ENCODE measurements at places on chromosomes 7 and 10.

GRCh38 chr10:96768136-96768535 lies 47.8 kb upstream of the PIK3AP1 start:
- DNase-seq, result no peak

DNA sequence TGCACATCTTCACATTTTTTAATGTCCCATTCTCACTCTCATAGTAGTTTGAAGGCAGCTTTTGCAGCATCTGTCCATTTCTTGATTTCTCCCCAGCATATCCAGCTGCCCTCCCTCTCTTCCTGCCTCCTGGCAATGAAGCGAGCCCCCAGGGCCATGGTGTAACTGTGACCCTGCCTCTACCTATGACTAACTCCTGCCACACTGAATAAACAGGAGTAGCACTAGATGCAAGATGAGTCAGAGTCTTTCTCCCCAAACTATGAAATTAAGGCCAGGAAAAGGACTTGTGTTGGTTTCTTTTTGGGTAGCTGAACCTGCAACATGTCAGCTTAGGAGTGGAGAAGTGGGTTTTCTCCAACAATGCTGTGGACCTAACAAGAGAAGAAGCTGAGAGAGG lies 329.0 kb downstream of the RNLS start:
- no peak for DNase-seq

GRCh38 chr10:14547816-14548215 lies 217.1 kb upstream of the FRMD4A start:
- DNase-seq, result no peak

GRCh38 chr7:24769014-24769830 lies 12.0 kb upstream of the GSDME start:
- DNase-seq, result no peak

GRCh38 chr7:159094919-159095915 lies 49.5 kb downstream of the VIPR2 start:
- DNase-seq, result no peak

GRCh38 chr7:141685285-141686023 lies 16.5 kb downstream of the DENND11 start:
- DNase-seq, result no peak

GRCh38 chr7:135180122-135180521 lies 9.6 kb upstream of the CYREN start:
- no peak for DNase-seq
